ENCODE measurements at places on chromosomes 7 and 10. TPM values are rescaled to one million over a fixed set of nuclear protein-coding genes. Genes with fewer than 3 reads are reported as not detected.
A peak's percentile ranks its signal among the peaks of the same experiment; 100 is the strongest.

GRCh38 chr7:41779918-41780317 is 77.0 kb upstream of the INHBA start:
- DNase-seq = no peak

DNA sequence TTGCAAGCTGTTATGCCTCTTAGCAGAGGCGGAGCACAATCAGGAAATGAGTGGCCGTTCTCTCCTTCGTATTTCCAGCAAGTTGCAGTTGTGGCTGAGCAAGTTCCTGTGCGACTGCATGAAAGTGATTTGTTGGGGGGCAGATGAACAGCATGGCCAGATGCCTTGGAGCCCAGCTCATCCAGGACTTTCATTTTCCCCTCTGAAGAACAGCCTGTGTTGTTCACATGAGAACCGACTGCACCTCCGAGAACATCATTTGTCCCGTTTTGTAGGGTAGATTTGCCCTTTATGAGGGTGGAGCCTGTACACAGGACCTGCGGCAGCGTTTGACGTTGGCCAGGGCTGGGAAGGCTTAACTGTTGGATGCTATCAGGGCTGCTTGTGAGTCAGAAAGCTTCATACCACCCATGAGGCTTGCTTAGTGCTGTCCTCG is 4.4 kb downstream of the BAG3 start:
- DNase-seq = peak; percentile 38

GRCh38 chr7:88291398-88292173 is 15.1 kb downstream of the STEAP4 start:
- DNase-seq = no peak

MRPS33 gene
- polyA plus RNA-seq = 73.3 TPM

MCM10 gene
- polyA plus RNA-seq = 4.8 TPM

- no peak for DNase-seq
Measured at GRCh38 chr7:156064971-156065386, 252.7 kb upstream of the SHH start.

DNA sequence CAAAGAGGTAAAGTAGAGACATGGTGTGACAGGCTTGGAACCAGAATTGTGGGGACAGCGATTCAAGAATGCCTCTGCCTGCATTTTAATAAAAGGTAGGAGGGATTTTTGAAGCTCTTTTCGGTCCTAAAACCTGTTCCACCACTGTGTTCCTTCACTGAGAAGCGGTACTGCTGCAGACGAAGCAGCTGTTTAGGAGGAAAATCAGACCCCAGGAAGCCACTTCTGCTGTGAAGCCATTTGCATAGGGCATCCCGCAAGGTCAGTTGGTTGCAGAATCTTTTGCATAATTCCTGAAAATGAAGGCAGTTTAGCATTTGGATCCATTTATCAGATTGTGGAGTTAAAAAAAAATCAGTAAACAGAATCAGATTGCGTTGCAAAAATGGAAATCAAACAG is 183.3 kb upstream of the PRKCQ start:
- DNase-seq = no peak

- DNase-seq = no peak
Measured at GRCh38 chr10:636016-636730, 53.3 kb downstream of the DIP2C start.

KIAA1549 gene
- 14.1 TPM for polyA plus RNA-seq

DNA sequence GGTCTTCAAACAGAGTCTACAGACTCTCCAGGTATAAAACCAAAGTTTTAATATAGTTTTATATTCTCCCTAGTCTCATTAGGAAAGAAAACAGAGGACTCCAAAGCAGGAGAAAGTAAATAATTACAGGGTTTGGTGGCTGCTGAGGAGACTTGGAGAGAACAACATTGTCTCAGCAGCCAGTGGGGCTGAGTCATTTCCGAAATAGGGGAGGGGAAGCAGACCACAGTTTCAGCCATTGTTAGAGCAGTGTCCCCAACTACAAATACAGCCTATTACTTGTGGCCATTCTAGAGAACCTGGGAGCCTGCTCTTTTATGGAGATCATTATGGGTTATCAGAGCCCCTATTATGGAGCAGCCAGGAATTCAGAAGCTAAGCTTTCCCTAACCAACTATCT is 44.2 kb upstream of the A1CF start:
- DNase-seq = no peak

GRCh38 chr7:99505324-99505662 is 831 bp downstream of the ZKSCAN5 start:
- DNase-seq = no peak

TAC1 gene
- polyA plus RNA-seq = 0.80 TPM

DNA sequence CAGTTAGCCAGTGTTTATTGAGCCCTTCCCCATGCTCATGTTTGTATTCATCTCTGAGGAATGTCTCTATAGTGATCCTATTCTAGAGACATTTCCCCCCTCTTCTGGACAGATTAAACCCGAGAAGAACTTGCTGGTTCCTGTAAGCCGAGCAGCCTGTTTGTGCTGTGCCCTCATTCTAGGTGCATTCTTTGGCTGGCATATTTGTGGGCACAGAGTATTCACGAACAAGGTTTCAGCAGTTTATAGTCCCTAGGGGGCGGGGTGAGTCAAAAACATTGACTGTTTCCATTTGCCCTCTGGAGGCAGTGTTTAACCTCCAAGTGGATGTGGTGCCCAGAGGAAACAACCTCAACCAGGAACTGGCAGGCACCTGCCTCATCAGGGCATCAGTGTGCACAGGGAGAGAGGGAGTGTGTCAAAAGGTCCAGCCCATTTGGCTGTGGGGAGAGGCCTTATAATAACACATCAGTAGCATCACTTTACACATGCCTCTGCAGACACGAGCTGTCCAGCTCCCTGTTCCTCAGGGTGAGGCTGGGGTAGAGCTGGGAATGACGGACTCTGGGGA is 273.3 kb upstream of the LRGUK start:
- DNase-seq = no peak

DNA sequence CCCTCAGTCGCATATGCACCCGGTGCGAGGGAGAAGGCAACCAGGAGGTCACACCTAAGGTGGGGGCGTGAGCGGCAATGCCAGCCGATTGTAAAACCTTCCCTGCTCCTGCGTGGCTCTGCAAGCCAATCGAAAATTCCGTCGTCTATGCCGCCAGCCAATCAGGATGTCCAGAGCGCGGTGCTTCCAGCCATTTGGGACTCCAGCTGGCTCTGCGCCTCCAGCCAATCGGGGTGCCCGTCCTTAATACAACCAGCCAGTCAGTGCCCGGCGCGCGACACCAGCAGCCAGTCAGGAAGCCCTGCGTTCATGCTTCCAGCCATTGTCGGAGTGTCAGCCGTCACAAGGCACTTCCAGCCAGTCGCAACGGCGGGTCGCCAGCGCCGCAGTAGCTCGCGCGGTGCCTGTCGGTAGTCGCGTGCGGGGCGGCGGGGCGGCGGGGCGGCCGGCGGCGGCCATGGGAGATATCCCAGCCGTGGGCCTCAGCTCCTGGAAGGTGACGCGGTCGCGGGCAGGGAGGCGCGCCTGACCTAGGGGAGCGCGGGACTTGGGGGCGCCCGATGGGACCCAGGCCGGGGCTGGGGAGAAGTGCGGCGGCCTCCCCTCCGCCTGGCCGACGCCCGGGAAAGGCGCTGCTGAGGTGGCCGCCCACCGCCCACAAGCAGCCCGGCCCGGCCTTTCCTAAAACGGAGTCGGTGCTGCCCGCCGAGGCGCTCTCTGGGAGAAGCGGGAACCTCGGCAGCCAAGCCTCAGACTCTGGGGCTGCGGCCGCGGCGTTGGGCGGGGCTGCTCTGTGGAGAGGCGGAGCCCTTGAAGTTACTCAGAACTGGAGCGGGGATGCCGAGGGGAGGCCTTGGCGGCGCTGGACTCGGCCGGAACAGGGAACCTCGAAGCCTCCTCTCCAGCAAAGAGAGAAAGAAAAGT is at the start of gene AKR1E2:
TSS of gene AKR1E2 (plus strand) at position 340 of the 924 bp plus-strand sequence. CDS start at position 458, 118 bp downstream.
- DNase-seq = peak; percentile 80

LHPP gene
- polyA plus RNA-seq = 8.1 TPM

- DNase-seq = no peak
Measured at GRCh38 chr7:82468435-82468834, 24.9 kb upstream of the CACNA2D1 start.

DNA sequence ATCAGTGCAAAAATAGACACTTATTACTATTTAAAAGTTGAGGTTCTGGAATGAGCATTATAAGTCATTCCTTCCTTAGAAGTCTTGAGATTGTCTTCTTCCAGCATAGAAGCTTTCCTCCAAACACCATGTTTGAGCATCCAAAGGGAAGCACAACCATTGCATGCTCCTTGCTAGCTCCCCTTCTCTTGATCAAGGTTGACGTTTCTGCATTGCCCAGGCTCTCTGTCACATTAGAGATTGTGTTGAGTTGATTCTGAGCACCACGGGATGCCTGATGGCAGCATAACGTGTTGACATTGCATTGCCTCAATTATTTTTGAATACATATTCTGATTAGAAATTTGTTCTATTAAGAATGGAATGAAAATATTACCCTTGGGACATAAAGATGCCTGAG is 322.2 kb downstream of the CDK14 start:
- DNase-seq = no peak

GRCh38 chr10:51266496-51266895 is 192.2 kb downstream of the PRKG1 start:
- no peak for DNase-seq

GRCh38 chr7:51246258-51247245 is 70.1 kb downstream of the COBL start:
- no peak for DNase-seq

DNA sequence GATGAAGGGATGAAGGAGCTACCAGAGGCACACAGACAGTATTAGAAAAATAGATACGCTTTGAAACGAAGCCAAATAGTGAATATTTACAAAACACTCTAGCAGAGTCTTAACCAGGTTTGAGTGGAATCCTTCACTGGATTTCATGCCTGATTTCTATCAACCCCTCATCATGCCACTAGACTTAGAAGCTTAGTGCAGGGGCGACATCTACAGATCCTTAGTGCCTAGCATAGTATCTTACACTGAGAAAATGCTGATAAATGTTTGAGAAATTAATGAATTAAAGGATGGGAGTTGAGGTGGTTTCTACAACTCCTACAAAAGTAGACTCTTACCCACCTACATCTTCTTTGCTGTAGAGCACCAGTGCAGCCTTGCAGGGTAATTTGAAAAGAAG is 54.7 kb upstream of the CCNJ start:
- no peak for DNase-seq

HOXA13 gene
- not detected for polyA plus RNA-seq

BMPER gene
- polyA plus RNA-seq = 5.8 TPM

FAM25G gene
- not detected for polyA plus RNA-seq

MRC1 gene
- 13.7 TPM for polyA plus RNA-seq

DNA sequence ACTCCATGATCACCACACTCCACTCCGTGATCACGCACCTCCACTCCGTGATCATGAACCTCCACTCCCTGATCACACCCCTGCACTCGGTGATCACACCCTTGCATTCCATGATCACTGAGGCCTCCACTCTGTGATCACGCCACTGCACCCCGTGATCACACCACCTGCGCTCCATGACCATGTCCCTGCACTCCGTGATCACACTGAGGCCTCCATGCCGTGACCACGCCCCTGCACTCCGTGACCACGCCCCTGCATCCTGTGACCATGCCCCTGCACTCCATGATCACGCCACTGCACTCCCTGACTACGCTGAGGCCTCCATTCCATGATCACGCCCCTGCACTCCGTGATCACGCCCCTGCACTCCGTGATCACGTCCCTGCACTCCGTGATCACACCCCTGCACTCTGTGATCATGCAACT is 27.1 kb downstream of the STK32C start:
- no peak for DNase-seq

DNA sequence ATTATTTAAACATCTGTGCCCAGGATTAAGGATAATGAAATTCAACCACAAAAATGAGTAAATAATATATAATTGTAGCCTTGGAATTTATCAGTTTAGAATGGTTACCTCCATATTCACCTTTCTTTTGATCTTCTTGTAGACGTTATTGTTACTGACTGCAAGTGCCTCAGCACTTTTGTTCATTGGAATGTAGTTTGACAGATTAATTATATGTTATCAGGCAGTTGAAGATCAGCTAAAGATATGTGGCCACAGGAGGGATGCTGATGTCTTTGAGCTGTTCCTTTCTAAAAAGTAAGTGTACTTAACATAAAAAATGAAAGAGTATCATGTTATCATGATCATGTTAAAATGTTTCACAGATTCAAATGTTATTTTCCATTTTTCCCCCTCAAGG is 5.6 kb downstream of the LRRC72 start:
- no peak for DNase-seq

DNA sequence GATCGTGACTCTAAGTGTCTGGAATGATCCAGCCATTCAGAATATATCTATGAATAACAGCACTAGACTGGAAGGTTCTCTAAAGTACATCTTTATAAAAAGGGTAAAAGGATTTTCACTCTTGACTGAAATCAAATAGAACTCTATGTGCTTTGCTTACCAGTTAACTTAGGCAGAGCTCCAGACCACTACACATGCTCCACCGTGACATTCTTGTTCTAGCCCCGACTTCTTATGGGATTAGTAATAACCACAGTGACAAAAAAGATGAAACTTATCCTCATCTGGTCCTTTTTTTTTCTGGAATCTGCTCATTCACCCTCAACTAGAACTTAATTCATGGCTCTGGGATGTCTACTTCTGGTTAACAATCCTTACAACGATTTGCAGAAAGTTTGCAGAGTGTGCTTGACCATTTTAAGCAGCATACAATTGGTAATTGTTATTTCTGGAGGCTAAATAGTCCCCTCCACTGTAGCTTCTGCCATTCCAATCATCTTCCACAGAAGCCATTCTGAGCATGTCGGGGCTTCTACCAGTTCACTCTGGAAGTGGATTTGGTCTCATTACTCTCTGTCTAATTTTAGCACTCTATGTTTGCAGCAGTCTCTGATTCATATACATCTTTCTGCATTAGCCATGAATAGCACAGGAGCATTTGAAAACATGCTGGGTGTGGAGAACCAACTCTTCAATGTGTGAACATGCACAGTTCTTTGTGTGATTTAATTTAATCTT is 163.7 kb upstream of the CDC14C start:
- no peak for DNase-seq

- no peak for DNase-seq
Measured at GRCh38 chr10:1664333-1664964, 72.9 kb downstream of the ADARB2 start.

GRCh38 chr10:99537989-99538917 is 5.5 kb downstream of the NKX2-3 start:
- no peak for DNase-seq

DNA sequence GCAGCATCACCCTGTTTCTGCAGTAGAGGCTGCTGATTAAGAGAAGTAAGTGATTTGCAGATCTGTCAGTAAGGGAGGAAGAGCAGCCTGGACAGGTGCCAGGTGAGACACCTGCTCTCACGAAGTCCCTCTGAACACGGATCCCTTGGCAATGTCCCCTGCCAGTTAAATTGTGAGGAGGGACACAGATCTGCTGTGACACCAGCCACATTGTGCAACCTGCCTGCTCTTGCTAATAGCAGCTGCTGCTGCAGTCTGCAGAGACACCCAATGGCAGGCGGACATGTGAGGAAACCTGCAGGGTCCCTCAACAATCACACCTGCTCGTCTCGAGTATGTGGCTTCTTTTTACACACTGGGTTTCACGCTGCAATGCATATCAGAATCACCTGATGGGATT is 31.9 kb downstream of the ANXA11 start:
- DNase-seq = no peak

DGKB gene
- 0.35 TPM for polyA plus RNA-seq

GRCh38 chr7:9242636-9243035 is 809.2 kb downstream of the NXPH1 start:
- no peak for DNase-seq

Measured in hindlimb muscle (tissue), 1 donor.